ENCODE measurements at places on chromosomes 6 and 20.
A peak's percentile ranks its signal among the peaks of the same experiment; 100 is the strongest.

GRCh38 chr6:32825966-32826365 is 9.2 kb upstream of the HLA-DOB start:
- peak; percentile 26 for DNase-seq

DNA sequence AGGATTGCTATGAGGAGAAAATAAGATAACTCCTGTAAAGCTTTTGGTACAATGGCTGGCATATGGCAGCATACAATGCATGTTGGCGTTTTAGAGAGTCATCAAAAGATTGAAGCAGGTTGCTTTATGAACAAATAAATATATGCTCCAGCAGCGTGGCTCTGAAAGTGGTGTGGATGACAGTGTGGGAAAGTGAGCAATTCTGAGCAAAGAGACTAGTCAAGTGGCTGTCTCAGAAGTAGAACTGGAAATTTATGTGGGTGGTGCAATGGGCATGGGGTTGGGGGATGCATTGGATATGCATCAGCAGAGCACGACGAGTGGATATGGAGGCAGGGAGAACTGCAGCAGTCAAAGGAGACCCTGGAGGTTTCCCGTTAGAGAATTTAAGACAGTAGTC is 66.2 kb upstream of the PHACTR2 start:
- DNase-seq = no peak

GRCh38 chr20:44494681-44495080 is 19.0 kb downstream of the TTPAL start:
- no peak for DNase-seq

DNA sequence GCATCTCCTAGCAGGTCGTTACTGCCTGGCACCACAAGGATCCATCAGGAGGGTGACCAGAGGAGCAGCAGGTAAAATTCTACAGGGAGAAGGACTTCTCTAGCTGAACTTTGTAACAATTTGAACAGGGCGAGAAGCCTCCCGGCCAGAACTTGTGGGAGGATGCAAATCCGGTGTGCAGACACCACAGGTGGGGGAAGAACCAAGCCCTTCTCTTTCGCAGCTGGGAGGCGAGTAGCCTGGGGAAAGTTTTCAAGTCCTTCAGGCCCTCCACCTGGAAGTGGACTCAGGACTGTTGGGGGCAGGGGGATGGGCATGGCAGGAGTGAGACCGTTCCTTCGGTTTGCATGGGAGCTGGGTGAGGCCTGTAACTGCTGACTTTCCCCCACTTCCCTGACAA is 42.7 kb upstream of the FAM210B start:
- DNase-seq = no peak

DNA sequence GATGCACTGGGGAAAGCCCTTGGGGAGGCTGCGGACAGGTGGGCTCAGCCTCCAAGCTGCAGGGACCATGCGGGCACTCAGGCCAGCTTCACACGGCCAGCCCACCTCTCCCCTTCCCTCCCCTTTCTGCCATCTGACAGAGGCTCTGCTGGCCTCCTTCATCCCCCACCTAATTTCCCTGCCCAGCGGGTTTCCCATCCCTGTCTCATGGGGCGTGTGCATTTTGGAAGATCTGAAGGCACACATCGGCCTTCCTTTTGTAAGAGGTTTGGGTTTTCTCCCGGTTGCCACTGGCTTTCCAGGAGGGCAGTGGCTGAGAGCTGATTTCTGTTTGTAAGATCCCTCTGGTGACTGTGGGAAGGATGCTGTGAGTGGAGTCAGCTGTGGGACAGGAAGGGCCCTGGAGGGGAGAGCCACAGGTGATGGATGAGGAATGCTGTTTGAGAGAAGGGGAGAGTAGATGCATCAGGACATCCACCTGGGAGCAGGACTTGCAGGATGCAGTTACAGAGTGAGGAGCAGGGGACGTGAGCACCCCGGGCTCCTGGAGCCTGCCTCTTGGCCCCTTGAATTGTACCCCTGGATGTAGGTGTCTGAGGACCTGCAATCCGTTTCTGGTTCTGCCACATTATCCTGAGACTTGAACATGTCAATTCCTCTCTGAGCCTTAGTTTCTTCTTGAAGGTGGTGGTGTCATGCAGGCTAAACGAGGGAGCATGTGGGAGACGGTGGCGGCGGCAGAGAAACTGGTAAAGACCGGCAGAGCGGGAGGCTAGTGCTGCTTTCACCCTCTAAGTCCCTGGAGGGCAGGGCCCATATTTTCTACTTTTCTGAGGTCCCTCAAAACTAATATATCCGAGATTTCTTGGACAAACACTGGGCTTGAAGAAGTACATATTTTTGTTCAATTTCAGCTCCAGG is 5.9 kb upstream of the TUBB1 start:
- DNase-seq = no peak

DNA sequence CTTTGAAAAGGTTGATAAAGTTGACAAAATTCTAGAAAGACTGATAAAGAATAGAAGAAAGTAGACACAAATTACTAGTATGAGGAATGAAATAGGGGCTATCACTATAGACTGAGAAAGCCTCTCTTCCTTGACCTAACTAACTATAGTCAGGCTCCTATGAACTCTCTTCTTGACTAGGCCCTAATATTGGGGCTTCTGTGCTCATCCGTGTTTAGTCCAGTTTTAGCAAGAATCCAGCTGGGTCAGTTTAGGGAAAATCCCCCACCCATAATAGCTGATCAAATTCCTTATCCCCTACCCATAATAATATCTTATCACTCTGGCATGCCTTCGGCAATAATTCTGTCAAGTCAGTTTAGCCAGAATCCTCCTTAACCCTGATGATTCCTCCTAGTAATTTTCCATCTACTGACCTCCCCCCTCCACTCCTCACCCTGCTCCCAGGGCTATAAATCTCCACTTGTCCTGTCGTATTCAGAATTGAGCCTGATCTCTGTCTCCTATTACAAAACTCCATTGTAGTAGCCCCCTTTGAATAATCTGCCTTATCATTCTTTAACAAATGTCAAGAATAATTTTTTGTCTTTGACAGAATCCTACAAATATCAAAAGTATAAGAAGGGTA is 138.1 kb downstream of the TFAP2A start:
- DNase-seq = no peak

DNA sequence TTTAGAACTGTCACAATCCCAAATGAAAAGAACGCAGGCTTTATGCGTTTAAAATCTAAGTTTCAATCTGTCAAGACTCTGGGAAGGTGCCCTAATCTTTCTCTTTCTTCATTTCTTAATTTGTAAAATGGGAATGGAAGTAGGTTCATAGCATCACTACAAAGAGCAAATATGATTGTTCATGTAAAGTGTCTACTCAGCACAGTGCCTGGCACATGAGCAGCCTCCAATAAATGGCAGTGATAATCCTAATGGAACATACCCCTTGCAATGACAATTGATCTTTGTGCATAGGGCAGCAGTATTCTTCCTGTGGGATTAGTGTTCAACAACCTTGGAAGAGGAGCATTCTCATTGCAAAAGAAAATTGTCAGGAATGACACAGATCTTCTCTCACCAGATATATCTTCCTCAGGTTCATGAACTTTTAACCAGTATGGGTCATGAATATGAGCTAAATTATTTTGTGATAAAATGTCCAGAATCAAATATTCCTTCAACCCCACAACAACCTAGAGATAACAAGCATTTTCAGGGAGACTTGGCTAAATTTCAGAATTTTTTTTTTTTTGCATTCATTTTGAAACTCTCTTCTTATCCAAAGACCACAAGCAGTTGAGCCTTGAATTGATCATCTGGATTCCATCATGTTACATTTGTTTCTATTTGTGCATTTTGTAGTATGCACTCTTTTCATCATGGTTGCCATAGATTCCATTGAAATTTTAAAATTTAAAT is 149.1 kb downstream of the TBX18 start:
- DNase-seq = no peak

DNA sequence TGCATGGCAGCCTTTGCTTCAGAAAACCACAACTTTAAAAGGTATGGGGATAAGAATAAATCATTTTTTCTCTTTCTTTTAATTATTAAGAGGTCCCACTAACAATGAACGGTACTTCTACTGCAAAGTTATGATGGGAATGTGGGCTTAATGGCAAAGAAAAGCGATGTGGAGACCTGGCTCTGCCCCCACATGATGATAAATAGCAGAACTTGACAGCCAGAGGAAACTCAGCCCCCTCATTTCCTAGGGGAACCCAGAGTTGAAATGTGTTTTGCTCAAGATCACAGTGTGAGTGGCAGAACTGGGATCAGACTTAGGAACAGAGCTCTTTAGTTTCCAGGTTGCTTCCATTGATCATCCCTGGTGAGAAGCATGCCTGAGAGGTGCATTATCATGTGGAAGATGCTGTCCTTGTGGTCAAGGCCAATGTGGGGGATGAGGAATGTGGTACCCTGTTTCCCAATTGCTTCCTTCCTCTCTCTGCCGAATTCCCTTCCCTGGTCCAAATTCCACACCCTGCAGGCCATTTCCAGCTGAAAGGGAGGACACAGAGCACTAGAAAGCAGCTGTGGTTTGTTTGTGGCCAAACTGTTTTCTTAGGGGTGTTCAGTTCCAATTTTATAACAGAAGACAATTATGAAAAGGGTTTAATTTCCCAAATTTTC is 66.0 kb downstream of the BACH2 start:
- DNase-seq = peak; percentile 50

GRCh38 chr6:624979-625378 is 31.9 kb downstream of the HUS1B start:
- no peak for DNase-seq

GRCh38 chr6:1544000-1544399 is 65.7 kb upstream of the FOXC1 start:
- no peak for DNase-seq

DNA sequence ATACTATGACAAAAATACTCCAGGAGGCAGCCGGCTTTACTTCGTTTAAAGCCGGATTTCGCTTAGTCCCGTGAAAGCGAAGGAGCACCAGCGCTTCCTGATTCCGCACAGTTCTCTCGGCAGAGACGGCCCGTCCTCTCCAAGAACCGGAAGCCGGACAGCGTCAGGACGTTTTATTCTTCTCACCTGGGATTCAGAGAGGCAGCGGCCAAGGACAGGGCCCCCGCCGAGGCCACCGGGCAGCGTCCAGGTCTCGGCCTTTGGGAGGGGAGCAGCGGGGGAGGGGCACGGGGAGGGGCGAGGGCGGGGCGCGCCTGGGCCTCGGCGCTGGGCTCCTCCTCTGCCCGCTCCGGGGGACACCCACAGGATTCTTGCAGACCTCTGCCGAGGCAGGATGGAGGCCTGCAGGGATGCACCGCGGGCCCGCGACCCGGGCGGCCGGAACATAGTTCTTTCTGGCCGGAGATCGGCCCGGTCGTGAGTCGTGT is 2.8 kb upstream of the DIDO1 start:
- DNase-seq = peak; percentile 42

- no peak for DNase-seq
Measured at GRCh38 chr20:54195483-54196472, 12.1 kb upstream of the PFDN4 start.

DNA sequence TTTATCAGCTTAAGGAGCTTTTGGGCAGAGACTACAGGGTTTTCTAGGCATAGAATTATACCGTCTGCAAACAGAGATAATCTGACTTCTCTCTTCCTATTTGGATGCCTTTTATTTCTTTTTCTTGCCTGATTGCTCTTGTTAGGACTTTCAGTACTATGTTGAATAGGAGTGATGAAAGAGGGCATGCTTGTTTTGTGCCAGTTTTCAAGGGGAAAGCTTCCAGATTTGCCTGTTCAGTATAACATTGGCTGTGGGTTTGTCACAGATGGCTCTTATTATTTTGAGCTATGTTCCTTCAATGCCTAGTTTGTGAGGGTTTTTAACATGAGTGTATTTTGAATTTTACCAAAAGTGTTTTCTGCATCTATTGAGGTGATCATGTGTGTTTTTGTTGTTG is 192.8 kb upstream of the PHACTR1 start:
- no peak for DNase-seq

DNA sequence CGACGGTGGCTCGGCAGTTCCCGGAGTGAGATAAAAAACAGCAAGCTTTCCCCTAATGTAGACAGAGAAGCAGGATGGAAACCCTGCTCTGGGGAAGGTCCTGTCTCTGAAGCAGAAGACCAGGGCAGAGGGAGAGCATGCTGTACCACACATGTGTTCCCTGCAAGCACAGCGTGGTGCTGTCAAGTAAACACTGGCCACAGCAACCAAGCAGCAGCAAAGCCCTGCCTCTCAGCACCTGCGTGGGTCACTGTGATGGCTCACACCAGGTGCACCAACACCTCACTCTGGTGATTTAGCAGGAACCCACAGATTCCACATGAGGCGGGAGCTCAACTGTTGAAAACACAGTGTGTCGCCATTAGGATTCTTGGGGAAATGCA is 65.2 kb upstream of the TXNDC5 start:
- peak; percentile 32 for DNase-seq

GRCh38 chr6:49898904-49899566 is 32.7 kb upstream of the CRISP1 start:
- no peak for DNase-seq

DNA sequence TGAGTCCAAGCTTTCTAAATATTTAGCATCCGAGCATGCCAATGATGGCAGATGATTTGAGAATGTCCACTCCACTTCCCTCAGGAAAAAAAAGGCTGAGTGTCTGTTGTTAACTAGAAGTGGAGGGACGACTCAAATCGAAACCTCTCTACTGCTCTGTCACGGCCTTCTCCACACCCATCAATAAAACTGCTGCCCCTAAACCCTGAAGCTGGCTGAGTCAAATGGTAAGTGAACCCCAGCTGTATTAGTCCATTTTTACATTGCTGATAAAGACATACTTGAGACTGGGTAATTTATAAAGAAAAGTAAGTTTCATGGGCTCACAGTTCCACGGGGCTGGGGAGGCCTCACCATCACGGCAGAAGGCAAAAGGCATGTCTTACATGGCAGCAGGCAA is 707.0 kb downstream of the QKI start:
- DNase-seq = no peak
